Effector memory CD4-positive, alpha-beta T cell (primary cell): ENCODE measurements at places on chromosomes 5 and 9.
A peak's percentile ranks its signal among the peaks of the same experiment; 100 is the strongest.

DNA sequence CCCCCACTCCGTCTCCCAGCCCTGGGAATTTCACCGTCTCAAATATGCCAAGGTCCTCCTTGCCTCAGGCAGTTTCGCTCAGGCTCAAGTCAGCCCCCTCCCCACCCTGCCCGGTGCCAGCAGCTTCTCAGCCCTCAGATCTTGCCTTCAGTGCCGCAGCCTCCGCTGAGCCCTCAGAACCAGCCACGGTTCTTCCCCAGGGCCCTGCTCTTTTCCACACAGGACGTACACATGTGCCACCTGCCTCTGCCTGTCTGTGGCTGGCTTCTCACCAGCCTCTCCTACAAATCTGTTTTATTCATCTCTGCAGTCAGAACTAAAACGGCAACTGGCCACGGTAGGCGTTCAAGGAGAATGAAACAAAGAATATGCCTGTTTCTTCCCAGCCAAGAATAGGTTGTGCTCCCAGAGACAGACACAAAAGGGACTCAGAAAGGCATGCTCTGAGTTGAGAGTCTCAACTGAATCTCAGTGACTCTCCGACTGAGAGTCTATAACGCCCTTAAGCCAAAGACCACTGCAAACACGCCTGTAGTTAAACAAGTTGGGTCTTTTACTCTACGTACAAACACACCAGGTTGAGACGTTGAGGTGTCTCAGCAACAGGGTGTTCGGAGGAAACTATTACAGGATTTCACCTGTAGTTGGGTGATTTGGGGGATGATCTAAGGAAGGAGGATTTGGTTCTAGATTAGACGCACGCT lies 10.6 kb upstream of the GRIN1 start:
- H3K27ac ChIP-seq = peak overlapping the region; percentile 77
- no peaks in the 10 kb centered on the region for H3K27me3 ChIP-seq
- peaks cover 28% of the 10 kb centered on the region for H3K4me1 ChIP-seq
- peak overlapping the region; percentile 60 for H3K4me3 ChIP-seq
- no peaks in the 10 kb centered on the region for H3K36me3 ChIP-seq

- no peaks in the 10 kb centered on the region for H3K36me3 ChIP-seq
- H3K4me3 ChIP-seq = no peak overlapping the region
- peak overlapping the region; percentile 52 for H3K27ac ChIP-seq
- no peak for DNase-seq
- H3K4me1 ChIP-seq = peaks cover 16% of the 10 kb centered on the region
These were observed 60.5 kb downstream of the ANKH start for GRCh38 chr5:14810928-14811572.

DNA sequence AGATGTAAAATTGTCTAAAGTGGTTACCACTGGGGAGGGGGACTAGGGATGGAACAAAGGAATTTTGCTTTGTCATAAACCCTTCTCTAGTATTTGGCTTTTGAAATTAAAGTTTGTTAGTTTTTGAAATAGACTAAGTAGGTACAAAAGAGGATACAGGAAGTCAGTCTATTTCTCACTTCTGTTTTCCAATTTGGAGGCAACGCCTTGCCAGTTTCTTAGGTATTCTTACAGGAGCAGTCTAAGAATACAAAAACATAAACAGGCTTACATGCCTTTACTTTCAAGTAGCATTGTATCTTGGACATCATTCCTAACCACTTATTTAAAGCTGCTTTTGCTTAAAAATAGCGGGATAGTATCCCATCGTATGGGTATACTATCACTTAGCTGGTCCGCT lies 34.4 kb downstream of the ALG2 start:
- no peaks in the 10 kb centered on the region for H3K4me1 ChIP-seq
- H3K36me3 ChIP-seq = no peaks in the 10 kb centered on the region
- H3K27me3 ChIP-seq = no peaks in the 10 kb centered on the region
- H3K4me3 ChIP-seq = no peak overlapping the region
- no peak for DNase-seq

GRCh38 chr9:132752877-132753592 lies 82.8 kb downstream of the GTF3C4 start:
- no peaks in the 10 kb centered on the region for H3K27me3 ChIP-seq
- no peaks in the 10 kb centered on the region for H3K36me3 ChIP-seq
- H3K4me1 ChIP-seq = no peaks in the 10 kb centered on the region
- no peak for DNase-seq
- H3K4me3 ChIP-seq = no peak overlapping the region

- H3K4me1 ChIP-seq = peaks cover 11% of the 10 kb centered on the region
- no peaks in the 10 kb centered on the region for H3K36me3 ChIP-seq
- no peaks in the 10 kb centered on the region for H3K27me3 ChIP-seq
- no peak overlapping the region for H3K4me3 ChIP-seq
These were observed 232.4 kb downstream of the ESM1 start for GRCh38 chr5:54753034-54753433.

DNA sequence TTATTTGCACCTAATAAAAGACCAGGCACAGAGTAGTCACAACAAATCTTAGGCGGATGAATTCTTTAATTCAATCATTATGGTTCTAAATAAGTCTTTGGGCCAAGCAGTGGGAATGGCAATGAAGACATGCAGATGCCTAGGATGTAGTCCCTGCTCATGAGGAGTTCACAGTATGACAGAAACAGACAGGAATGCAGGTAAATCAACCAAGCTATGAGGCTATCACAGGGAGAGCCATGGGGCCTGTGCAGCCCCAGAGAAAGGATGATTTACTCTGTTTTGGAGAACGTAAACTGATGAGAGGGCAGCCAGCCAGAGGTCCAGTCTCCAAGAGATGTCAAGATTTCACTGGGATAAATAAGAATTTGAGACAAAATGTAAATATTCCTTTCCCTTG lies 129.4 kb downstream of the TRIM32 start:
- no peaks in the 10 kb centered on the region for H3K36me3 ChIP-seq
- no peak for DNase-seq

DNA sequence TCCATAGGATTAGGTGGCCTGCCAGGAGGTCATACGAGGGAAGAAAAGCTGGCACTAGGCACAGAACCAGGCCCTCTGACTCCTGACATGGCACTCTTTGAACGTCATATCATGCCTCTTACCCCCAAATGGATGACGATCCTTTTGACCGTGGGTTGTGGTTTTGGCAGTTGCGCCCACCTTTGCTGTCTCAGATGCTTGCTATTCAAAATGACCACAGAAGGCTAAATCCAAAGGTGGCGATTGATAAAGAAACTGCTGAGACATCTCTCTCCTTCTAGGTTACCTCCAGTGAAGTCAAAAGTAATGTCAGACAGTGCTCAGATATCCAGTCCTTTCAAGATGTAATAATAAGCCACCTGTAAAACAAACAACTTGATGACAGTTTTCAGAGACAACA lies 385.0 kb downstream of the EFNA5 start:
- no peaks in the 10 kb centered on the region for H3K36me3 ChIP-seq
- no peaks in the 10 kb centered on the region for H3K4me1 ChIP-seq
- no peak for DNase-seq
- H3K27ac ChIP-seq = no peak overlapping the region

DNA sequence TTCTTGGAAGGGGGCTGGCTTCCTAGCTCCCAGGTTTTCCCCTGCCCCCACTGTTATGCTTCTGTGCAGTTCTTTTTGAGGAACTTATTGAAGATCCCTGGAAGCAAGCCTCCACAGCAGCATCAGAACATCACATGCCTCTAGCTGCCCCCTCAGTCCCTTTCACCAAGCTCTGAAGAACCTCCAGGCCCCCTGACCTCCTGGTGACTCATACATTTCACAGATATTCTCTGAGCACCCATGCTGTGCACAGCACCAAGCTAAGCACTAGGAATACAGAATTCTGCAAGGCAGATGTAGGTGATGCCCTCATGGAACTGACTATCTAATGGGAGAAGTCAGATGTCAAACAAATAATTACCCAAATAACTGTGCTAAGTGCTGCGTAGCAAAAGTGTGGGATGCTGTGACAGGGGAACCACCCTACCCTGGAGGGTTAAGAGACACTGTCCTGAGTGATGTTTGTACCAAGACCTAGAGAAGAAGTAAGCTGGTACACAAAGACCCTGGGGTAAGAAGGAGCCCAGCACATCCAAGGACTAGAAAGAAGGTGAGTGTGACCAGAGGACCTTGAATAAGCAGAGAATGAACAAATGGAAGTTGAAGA lies 213.7 kb upstream of the NR4A3 start:
- H3K4me1 ChIP-seq = no peaks in the 10 kb centered on the region
- no peaks in the 10 kb centered on the region for H3K36me3 ChIP-seq
- H3K27ac ChIP-seq = no peak overlapping the region
- DNase-seq = no peak
- no peaks in the 10 kb centered on the region for H3K27me3 ChIP-seq

DNA sequence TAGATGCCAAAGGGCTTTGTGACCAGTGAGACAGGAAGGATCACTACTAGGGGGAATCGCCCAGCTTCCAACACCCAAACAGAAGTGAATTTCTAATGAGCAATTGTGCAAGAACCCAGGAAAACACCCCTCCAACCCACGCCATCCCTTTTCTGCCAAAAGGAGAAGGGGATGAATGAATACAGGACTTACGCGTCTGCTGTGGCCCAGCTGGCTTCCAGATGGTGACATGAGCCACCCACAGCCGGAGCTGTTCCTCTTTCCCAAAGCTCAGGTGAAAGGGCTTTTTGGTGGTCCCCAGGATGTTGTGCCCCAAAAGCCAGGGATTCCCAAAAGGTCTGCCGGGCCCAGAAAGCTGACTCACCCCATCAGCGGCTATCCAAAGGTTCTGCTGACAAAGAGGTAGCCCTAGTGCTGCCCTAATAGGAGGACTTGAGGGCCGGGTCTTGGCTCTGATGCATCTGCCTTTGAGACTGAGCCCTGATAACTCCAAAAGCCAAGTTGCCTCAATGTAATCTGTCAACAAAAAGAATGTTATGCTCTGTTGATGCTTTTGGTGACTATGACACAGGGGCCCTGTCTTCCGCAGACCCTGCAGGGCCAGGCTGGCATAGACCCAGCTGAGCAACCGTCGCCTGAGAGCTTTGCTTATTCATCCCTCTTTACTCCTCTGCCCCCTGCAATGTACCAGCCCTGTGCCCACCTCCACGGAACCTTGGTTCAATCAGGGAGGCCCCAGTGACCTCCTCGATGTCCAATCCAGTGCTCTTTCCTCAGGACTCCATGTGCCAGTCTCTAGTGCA lies 14.5 kb downstream of the GSN start:
- no peaks in the 10 kb centered on the region for H3K4me1 ChIP-seq
- no peak overlapping the region for H3K27ac ChIP-seq
- H3K4me3 ChIP-seq = no peak overlapping the region
- no peak for DNase-seq

DNA sequence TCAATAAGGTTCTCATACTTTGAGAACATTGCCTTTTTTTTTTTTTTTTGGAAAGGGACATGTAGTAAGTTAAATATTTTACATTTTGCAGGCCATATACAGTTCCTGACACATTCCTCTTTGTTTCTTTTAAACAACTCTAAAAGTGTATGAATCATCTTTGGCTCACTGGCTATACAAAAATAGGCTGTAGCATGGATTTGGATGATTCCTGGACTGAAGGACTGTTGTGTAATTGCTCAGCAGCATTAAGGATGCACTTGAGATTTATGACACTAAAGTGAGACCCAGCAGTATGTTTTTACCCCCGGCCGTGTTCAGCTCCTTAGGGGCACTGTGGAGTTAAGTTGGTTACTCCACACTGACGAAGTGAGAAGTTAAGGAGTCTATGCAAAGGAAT lies 41.3 kb downstream of the VPS13A start:
- H3K4me3 ChIP-seq = no peak overlapping the region
- H3K27me3 ChIP-seq = no peaks in the 10 kb centered on the region

DNA sequence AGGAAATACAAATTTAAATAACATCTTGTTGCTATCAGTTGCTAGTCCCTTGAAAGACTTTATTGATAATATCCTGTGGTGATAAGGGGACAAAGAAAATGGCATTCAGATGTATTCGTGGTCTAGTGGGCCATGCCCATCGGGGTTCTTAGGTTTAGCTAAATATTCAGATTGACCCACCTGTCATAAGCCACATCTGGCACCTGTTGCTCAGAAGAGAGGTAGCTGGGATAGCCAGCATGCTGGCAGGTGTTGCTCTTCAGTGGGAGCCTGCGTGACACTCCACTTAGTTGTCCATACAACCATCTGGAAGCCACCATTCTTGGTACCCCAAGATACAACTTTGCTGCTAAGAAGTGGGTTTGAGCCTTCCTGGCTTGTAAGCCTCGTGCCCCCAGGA lies 36.7 kb downstream of the F2RL2 start:
- H3K27me3 ChIP-seq = no peaks in the 10 kb centered on the region
- no peak overlapping the region for H3K4me3 ChIP-seq
- DNase-seq = no peak
- H3K27ac ChIP-seq = no peak overlapping the region
- peaks cover 26% of the 10 kb centered on the region for H3K36me3 ChIP-seq

DNA sequence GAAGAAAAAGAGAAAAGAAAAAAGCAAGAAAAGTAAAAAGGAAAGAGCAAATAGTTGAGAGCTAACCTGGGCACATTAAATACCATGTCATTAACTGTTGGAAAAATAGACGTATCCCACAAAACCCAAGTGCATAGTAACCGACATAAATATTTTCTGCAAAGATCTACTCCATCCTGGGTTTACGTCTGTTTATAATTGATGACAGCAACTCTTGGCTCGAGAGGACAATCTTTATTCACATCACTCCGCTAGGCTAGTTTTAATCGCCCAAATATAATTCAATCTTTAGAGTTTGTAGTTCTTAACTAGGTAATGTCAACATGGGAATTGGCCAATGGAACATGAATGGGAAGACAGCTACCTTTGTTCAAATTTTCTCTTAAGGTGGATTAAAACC lies 321.7 kb upstream of the TNC start:
- no peaks in the 10 kb centered on the region for H3K27me3 ChIP-seq
- H3K27ac ChIP-seq = no peak overlapping the region
- DNase-seq = no peak
- no peak overlapping the region for H3K4me3 ChIP-seq
- H3K4me1 ChIP-seq = no peaks in the 10 kb centered on the region
- H3K36me3 ChIP-seq = no peaks in the 10 kb centered on the region

GRCh38 chr9:133569891-133570690 lies 35.6 kb downstream of the ADAMTSL2 start:
- H3K4me1 ChIP-seq = no peaks in the 10 kb centered on the region
- no peak overlapping the region for H3K27ac ChIP-seq
- no peak overlapping the region for H3K4me3 ChIP-seq
- H3K27me3 ChIP-seq = peaks cover 3% of the 10 kb centered on the region

- H3K36me3 ChIP-seq = no peaks in the 10 kb centered on the region
- DNase-seq = no peak
- H3K27me3 ChIP-seq = no peaks in the 10 kb centered on the region
- H3K27ac ChIP-seq = no peak overlapping the region
These were observed 170.1 kb downstream of the GOLPH3 start for GRCh38 chr5:32003981-32004380.

GRCh38 chr5:148651528-148651927 lies 2.8 kb downstream of the HTR4 start:
- no peak overlapping the region for H3K27ac ChIP-seq
- no peaks in the 10 kb centered on the region for H3K27me3 ChIP-seq
- no peak overlapping the region for H3K4me3 ChIP-seq
- no peak for DNase-seq

DNA sequence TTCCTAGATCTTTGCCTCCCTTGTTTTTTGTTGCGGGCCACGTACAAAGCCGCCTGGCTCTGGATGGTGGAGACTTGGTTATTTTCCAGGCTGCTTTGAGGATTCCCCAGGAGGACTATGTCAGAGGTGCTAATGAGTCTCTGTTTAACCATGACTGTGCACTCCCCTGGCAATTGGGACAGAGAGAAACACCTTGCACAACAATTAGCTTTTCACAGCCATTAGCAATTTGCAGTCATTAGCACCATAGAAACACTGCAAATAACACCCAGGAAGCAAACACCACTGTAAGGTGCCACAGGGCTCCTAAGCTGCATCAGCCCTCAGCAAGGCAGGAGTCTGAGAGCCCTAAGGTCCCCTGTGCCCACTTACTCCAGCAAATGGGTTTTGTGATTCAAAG lies 201.0 kb upstream of the VLDLR start:
- no peaks in the 10 kb centered on the region for H3K4me1 ChIP-seq
- no peaks in the 10 kb centered on the region for H3K27me3 ChIP-seq
- no peak for DNase-seq
- H3K36me3 ChIP-seq = no peaks in the 10 kb centered on the region
- no peak overlapping the region for H3K4me3 ChIP-seq
